RWPE2 (cell line): ENCODE measurements at places on chromosomes 13 and 19.

GRCh38 chr13:20716951-20717350 is 13.5 kb downstream of the IL17D start:
- H3K36me3 ChIP-seq: no peaks in the 10 kb centered on the region
- peaks cover 3% of the 10 kb centered on the region for H3K27me3 ChIP-seq
- H3K4me1 ChIP-seq: no peaks in the 10 kb centered on the region
- no peak for DNase-seq
- H3K4me3 ChIP-seq: no peak overlapping the region

DNA sequence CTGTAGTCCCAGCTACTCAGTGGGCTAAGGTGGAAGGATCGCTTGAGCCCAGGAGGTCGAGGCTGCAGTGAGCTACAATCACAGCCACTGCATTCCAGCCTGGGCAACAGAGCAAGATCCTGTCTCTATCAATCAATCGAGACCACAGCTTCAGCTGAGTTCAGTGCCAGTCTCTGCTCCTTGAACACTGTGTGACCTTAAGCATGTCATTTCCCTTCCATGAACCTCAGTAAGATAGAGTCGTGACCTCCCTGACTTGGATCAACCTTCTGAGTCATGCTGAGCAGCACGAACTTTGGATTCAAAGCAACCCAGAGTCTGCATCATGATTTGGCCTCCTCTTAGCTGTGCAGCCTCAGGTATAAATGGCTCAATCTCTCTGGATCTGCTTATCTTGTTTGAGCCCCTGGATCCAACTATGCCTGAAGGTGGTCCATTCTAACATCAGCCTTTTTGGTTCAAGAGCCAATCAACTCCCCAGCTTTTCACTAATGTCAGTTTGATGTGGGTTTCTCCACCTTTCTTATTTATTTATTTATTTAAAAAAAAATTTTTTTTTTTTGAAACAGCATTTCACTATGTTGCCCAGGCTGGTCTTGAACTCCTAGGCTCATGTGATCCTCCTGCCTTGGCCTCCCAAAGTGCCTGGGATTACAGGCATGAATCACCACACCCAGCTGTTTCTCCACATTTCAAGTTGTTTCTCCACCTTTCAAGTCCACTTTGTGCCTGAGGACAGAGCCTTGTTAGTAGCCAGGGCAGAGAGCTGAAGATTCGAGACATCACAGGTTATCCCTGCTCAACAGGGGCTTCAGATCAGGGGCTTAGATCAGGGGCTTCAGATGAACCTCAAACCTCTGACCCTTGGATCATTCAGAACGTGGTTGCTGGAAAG is 26.4 kb downstream of the PTPRS start:
- H3K36me3 ChIP-seq: no peaks in the 10 kb centered on the region
- H3K4me3 ChIP-seq: no peak overlapping the region
- H3K4me1 ChIP-seq: no peaks in the 10 kb centered on the region

- H3K27ac ChIP-seq: peak overlapping the region; percentile 84
- no peak for DNase-seq
- no peaks in the 10 kb centered on the region for H3K27me3 ChIP-seq
- H3K36me3 ChIP-seq: no peaks in the 10 kb centered on the region
- H3K4me3 ChIP-seq: no peak overlapping the region
- H3K4me1 ChIP-seq: peaks cover 44% of the 10 kb centered on the region
Observed at GRCh38 chr19:13015361-13016223, 20.3 kb downstream of the NFIX start.

DNA sequence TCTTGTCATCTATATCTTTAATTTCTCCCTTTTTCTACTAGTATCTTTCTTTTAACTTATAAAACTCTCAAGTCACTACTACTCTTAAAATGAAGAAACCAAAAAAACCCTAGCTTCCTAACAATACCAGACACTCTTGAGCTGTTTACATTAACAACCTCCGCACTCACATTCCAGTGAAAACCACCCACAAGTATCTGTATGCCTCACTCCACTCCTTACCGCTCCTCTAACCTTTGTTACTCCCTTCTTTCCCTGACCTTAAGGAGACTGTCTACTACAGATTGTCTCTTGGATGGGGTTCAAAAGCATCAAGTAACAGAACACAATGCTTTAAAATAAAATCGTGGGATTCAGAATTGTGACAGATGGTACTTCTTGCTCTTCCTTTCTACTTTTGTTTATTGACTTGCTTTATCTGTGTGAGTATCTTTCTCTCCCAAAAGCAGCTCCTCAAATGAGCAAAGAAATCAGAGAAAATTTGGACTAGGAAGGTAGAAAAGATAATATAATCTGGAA is 110.0 kb upstream of the FBXL3 start:
- peaks cover 47% of the 10 kb centered on the region for H3K36me3 ChIP-seq
- DNase-seq: no peak
- no peaks in the 10 kb centered on the region for H3K27me3 ChIP-seq
- H3K27ac ChIP-seq: no peak overlapping the region
- no peak overlapping the region for H3K4me3 ChIP-seq

DNA sequence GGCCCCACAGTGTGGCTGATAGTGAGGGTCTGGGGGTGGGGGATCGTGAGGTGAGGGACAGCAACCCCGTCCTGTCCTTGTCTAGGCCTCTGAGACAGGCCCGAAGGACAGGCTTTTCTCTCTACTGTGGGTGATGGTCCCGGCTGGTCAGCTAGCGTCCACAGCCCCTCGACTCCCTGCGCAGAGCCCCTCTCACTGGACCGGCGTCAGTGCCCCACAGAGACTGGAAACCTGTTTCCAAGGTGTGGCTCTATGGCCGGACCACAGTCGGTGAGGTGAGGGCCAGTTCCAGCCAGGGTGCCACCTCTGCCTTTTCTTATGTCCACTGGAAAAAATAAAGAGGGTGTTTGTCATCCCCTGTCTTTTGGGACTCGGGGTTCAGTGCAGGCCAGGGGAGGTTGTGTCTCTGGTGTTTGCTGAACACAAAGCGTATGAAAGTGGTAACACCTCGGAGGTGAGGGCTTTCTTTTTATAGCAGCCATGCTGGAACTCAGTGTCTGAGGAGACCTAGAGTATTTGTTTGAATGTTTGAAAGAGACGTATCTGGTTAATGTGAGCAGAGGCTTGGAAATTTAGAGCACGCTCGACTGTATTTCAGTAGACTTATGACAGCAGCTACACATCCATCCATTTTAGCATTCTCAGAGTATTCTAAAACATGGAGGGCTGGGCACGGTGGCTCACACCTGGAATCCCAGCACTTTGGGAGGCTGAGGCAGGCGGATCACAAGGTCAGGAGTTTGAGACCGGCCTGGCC is 22.8 kb downstream of the ATP11A start:
- H3K36me3 ChIP-seq: no peaks in the 10 kb centered on the region
- peaks cover 7% of the 10 kb centered on the region for H3K4me1 ChIP-seq
- DNase-seq: peak; percentile 11
- no peaks in the 10 kb centered on the region for H3K27me3 ChIP-seq
- peak overlapping the region; percentile 60 for H3K27ac ChIP-seq

DNA sequence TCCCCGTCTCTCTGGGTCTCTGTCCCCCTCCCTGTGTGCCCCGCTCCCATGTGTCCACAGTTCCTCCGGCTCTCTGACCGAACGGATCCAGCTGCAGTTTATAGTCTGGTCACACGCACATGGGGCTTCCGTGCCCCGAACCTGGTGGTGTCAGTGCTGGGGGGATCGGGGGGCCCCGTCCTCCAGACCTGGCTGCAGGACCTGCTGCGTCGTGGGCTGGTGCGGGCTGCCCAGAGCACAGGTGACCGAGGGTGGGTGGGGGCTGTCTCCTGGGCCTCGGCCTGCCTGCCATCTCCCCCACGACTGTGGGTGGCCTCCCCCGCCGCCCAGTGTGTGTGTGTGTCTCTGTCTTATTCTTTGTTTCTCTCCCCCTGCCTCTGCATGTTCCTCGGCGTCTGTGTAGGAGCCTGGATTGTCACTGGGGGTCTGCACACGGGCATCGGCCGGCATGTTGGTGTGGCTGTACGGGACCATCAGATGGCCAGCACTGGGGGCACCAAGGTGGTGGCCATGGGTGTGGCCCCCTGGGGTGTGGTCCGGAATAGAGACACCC is 10.3 kb downstream of the TRPM4 start:
- no peaks in the 10 kb centered on the region for H3K4me1 ChIP-seq
- H3K36me3 ChIP-seq: peaks cover 19% of the 10 kb centered on the region
- no peak overlapping the region for H3K27ac ChIP-seq
- H3K27me3 ChIP-seq: no peaks in the 10 kb centered on the region
- no peak for DNase-seq
- no peak overlapping the region for H3K4me3 ChIP-seq

GRCh38 chr19:45058622-45059159 is 17.6 kb downstream of the ZNF296 start:
- no peaks in the 10 kb centered on the region for H3K4me1 ChIP-seq
- H3K36me3 ChIP-seq: peaks cover 85% of the 10 kb centered on the region
- H3K27ac ChIP-seq: no peak overlapping the region
- H3K27me3 ChIP-seq: no peaks in the 10 kb centered on the region
- no peak for DNase-seq

DNA sequence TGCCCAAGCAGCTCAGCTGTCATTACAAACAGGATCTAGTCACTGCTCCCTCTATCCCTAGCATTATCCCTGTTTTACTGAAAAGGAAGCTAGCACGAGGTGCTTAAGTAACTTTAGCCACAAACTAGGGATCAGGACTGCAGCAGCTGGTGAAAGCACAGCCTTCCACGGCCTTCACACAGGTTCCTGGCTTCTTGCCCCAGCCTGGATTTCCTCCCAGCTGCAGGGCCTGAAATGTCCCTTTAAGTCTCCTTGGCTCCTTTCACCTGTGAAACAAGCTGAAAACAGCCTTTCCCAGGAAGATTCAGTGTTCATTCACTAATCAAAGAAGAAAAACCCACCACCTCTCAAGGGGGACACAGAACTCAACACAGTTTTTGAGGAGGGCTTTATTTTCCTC is 754.5 kb downstream of the DIAPH3 start:
- no peak overlapping the region for H3K27ac ChIP-seq
- no peak for DNase-seq
- no peak overlapping the region for H3K4me3 ChIP-seq
- H3K36me3 ChIP-seq: no peaks in the 10 kb centered on the region
- H3K27me3 ChIP-seq: no peaks in the 10 kb centered on the region

DNA sequence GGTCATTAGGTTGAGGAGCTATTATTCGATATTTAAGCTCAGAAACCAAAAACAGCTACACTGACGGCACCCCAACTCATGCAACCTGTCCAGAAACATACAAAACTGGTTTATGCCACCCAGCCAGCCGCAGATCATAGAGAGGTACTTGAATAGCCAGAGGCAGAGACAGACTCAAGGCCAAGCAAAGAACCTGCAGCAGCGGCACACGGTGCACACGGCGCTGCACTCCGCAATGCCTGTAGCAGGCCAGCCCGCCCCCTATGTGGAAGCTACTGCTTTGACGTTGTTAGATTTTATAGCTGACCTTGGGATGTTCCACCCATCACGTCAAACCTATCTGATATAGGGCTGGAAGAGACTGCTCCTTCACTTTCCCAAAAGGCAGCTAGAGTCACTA is 11.9 kb upstream of the DHRS12 start:
- H3K27ac ChIP-seq: no peak overlapping the region
- peaks cover 8% of the 10 kb centered on the region for H3K4me1 ChIP-seq
- DNase-seq: no peak
- no peaks in the 10 kb centered on the region for H3K27me3 ChIP-seq
- no peak overlapping the region for H3K4me3 ChIP-seq

DNA sequence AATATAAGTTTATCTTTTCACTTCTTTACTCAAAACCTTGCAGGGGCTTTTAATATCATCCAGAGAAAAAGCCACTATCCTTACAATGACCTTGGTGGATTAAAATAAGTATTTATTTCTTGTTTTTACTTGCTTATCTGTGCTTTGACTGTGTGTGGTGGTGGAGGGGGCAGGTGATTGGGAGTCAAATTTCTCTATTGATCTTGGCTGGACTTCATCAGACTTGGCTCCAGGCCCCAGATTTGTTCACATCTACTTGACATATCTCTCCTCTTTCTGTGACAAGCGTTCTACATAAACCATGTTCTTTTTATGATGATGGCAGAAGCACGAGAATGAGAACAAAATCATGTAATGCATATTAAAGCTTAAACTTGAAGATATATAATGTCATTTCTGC is 670.8 kb downstream of the PCDH17 start:
- no peak overlapping the region for H3K27ac ChIP-seq
- no peak overlapping the region for H3K4me3 ChIP-seq
- no peaks in the 10 kb centered on the region for H3K27me3 ChIP-seq
- H3K36me3 ChIP-seq: no peaks in the 10 kb centered on the region
- no peaks in the 10 kb centered on the region for H3K4me1 ChIP-seq

- peak overlapping the region; percentile 50 for H3K4me3 ChIP-seq
- H3K27me3 ChIP-seq: no peaks in the 10 kb centered on the region
- peak overlapping the region; percentile 93 for H3K27ac ChIP-seq
- DNase-seq: no peak
- peaks cover 7% of the 10 kb centered on the region for H3K4me1 ChIP-seq
Observed at GRCh38 chr19:47225746-47226425, 5.1 kb downstream of the BBC3 start.

GRCh38 chr13:73358606-73359095 is 299.8 kb downstream of the KLF5 start:
- H3K4me1 ChIP-seq: peaks cover 13% of the 10 kb centered on the region
- no peaks in the 10 kb centered on the region for H3K27me3 ChIP-seq
- no peaks in the 10 kb centered on the region for H3K36me3 ChIP-seq
- H3K4me3 ChIP-seq: no peak overlapping the region

- no peak overlapping the region for H3K4me3 ChIP-seq
- no peak for DNase-seq
- H3K4me1 ChIP-seq: no peaks in the 10 kb centered on the region
- H3K27ac ChIP-seq: no peak overlapping the region
Observed at GRCh38 chr19:55809381-55810058, 22.3 kb downstream of the NLRP11 start.

DNA sequence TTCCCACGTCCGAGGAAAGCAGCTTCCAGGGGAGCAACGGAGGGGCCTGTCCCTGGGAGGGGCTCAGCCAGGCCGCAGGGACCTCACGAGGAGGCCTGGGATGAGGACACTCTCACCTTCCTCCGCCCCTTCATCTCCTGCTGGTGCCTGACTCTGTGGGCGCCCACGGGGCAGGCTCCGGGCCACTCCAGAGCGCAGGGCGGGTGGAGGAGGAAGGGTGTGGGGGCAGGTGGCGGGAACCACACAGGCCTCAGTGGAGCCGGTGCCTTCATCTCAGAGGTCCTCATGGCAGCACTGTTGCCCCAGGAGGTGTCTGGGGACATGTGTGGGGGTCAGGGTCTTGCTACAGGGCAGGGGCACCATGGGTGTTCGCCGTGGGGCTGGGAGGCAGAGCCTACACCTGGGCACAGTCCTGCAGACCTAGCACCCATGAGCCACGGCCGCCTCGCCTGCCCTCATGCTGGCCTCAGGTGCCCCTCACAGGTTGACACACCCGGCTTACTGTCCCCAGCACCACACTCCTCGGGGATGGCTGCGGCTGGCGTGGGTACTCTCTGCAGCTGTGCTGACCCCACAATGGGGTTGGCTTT is 10.1 kb upstream of the TMEM255B start:
- no peak for DNase-seq
- H3K27ac ChIP-seq: no peak overlapping the region
- H3K27me3 ChIP-seq: no peaks in the 10 kb centered on the region
- H3K36me3 ChIP-seq: no peaks in the 10 kb centered on the region

GRCh38 chr19:48938256-48938655 is 4.8 kb downstream of the DHDH start:
- DNase-seq: no peak
- H3K27me3 ChIP-seq: no peaks in the 10 kb centered on the region
- H3K4me3 ChIP-seq: no peak overlapping the region
- no peaks in the 10 kb centered on the region for H3K4me1 ChIP-seq
